ENCODE measurements at places on chromosomes 1 and 21.

GRCh38 chr1:13896932-13897331, 196.9 kb downstream of the PRDM2 start:
- DNase-seq = no peak

DNA sequence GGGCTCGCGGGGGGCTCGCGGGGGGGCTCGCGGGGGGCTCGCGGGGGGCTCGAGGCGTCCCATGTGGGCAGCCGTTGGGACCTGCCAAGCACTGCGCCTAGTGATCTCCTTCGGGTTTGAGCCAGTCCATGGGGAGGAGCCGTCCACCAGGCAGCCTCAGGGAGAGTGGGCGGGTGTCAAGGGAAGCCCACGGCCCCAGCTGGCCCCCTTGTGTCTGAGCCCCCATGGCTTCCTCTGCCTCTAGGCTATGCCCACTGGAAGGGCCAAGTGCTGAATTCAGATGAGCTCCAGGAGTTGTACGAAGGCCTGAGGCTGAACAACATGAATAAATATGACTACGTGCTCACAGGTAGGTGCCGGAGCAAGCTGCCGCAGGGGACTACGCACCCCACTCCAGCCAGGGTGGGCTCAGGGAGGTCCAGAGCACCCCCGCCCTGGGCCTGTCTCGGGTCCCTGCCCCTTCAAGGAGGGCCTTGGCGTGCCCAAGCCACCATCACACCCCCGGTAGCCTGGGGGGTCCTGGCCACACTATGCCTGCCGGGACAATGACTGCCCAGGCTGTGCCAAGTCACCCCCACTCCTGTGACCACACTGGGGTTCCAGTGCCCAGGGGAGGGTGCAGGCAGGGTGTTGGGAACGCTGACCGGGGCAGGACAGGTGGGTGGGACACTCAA, 22.6 kb downstream of the PDXK start:
- DNase-seq = no peak

- DNase-seq = no peak
Observed at GRCh38 chr1:156697481-156697880, 7.9 kb downstream of the CRABP2 start.

GRCh38 chr1:235329139-235329902, 951 bp downstream of the GGPS1 start:
- DNase-seq = peak; percentile 50

- DNase-seq = no peak
Observed at GRCh38 chr1:198588845-198589244, 48.4 kb upstream of the ATP6V1G3 start.

GRCh38 chr1:234780531-234781162, 170.7 kb upstream of the IRF2BP2 start:
- no peak for DNase-seq

GRCh38 chr1:60425528-60425927, 352.0 kb upstream of the C1orf87 start:
- no peak for DNase-seq

DNA sequence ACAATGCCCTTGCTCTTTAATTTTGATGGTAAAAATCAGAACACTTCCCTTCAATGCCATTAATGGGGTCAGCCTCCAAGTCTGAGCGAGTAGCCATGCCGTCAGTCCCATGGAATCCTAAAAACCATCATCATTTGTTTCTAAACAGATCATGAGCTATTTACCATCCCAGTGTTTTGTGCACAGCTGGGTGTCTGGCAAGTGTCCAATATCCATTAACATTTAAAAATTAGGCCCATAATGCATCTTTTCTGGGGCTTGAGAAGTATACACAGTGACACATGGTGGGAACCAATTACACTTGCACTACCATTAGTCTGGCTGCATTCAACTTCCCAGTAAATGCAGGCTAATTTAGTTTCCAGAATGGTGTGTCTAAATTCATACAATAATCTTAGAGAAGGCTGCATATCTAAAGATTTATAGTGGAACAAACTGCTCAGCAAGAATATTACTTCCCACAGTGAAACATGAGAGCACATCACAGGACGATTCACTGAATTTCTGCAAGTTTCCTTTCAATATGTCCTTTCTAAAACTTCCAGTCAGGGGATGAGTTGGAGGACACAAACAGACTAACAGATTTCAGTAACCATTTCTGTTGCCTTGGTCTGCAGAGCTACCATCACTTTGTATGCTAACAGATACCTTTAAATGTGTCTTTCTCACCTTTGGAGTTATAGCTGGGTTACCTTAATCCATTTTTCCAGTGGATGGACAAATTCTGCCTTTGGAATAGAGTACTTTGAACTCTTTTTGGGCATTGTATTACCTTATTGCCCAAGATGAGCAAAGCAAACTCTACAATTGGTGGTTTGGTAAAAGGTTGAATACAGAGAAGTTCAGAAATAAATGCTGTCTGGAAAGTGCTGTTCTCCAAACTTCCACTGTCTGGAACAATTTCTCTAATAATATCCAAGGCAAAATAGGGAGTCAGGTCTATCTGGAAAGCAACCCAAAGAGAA, 258.0 kb downstream of the PTBP2 start:
- DNase-seq = peak; percentile 18

DNA sequence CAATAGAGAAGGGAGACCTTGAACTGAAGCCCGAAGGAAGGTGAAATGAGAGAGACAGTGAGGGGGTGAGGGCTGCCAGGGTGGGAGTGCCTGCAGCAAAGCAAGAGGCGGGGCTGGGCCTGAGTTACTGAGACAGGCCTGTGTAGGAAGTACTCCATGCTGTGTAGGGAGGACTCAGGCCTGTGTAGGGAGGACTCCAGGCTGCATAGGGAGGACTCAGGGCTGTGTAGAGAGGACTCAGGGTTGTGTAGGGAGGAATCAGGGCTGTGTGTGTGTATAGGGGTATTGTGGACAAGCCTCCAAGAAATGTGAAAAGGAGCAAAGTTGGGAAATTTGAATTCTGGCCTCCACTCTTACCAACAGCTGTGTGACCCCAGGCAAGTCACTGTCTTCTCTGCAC, 133.8 kb upstream of the CACNA1E start:
- no peak for DNase-seq

DNA sequence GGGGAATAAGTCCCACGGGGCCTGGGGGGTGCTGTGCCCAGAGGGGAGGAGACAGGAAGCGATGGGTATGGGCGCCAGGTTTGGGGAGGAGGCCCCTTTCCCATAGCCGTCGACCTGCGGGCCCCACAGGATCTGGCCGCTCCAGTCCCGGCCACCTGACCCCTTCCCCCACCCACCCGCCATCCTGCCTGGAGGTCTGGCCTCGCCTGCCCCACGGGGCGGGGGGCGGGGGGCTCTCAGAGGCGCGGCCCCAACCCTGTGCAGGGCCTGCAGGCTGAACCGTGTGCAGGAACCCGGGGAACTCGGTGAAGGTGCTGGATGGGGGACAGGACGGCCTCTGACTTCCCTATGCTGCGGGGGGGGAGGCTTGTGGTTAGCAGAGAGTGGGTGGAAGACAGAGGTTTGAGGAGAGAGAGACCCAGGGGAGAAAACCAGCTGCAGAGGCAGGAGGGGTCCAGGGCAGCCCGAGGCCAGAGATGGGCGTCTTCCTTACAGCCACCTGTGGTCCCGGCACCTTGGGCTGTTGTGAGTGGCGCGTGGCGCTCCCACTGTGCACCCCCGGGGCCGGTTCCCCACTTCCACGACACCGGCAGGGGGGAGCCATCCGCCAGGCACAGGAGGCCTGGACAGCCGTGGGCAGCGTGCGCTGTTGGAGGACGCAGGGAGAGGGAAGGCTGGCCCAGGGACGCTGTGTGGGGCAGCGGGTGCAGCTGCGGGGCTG, 2.5 kb upstream of the TNFRSF18 start:
- peak; percentile 54 for DNase-seq

DNA sequence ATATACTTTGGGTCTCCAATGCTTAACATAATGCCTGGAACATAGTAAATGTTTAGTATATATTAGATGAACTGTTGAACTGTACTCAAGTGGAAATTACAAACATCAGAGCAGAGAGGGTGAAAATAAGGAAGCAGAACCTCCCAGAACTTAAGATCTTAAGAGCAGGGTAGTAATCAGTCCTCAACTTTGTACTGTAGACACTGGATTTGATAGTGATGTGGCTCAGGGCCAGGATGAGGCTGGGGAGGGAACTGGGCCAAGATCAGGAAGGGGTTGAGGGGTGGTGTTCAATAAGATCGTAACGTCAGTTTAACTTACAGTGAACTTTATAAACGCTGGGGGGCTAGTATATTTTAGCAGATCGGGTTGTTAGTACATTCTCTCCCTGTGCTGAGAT, 15.4 kb downstream of the MPZL1 start:
- DNase-seq = no peak

- DNase-seq = peak; percentile 57
Observed at GRCh38 chr1:181104790-181105133, 16.3 kb downstream of the IER5 start.

DNA sequence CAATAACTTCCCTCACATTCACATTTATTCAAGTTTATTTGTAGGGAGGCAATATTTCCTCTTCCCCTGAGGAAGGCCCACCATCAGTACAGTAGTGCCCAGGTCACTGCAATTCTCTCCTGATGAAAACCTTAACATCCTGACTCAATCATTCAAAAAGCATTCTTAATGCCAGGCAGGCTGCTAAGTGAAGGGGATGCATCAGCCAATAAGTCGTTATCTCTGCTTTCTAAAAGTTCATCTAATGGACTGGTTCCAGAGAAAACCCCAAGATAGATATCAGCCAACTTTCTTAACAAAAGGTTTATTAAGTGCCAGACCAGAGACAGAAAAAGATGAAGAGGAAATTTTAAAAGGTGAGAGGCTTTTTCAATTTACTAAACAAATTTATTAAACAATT, 17.3 kb downstream of the OTUD7B start:
- no peak for DNase-seq

DNA sequence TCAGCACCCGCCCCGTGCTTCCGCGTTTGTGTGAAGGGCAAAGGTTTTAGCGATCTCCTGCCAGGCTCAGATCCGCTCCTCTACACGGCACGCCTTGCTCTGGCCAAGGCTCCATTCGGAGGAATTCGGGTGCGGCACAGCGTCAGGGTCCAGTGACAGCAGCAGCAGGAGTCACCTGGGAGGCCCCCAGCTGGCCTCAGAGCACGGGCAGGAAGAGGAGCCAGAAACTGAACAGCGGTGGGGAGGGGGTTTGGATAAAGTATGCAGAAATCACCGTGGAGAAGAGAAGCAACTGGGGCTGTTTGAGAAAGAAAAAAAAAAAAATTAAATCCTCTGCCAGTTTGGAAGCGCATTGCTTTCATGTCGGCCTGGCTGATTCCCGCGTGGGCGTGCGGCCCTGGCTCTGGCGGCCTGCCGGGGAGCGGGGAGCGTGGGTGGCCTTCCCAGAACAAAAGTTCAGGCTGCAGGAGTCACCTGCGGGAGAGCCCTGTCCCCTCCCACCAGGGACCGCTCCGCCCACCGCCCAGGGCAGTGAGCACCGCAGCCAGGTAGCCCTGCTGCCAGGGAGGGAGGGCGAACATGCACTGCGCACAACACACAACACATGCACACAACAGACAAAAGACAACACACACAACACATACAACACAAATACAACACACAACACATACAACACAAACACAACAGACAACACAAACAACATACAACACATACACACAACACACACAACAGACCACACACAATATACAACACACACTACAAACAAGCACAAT, 107.6 kb downstream of the ETS2 start:
- peak; percentile 72 for DNase-seq

- no peak for DNase-seq
Observed at GRCh38 chr1:60903591-60903990, 178.8 kb upstream of the NFIA start.

DNA sequence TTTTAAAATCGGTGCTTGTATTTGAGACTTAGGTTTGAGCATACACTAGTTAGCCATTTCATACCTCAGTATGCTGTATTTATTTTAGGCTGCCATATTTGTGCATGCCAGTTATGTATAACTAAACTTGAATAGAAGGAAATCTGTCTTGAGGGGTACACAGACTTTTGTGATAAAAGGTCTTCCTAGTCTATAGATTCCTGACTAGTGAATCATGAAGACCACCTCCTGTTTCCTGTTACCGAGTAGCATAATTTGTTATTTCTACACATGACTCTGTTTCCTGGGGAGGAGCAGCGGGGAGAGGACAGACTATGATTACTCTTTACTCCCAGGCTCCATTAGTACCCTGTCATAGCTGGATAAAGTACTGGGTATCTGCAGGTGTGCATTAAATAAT, 316.8 kb upstream of the SNX7 start:
- peak; percentile 38 for DNase-seq

GRCh38 chr1:50109116-50109515, 396 bp downstream of the ELAVL4 start:
- DNase-seq = no peak

- DNase-seq = peak; percentile 17
Observed at GRCh38 chr1:227913764-227914721, 33.7 kb downstream of the WNT9A start.

DNA sequence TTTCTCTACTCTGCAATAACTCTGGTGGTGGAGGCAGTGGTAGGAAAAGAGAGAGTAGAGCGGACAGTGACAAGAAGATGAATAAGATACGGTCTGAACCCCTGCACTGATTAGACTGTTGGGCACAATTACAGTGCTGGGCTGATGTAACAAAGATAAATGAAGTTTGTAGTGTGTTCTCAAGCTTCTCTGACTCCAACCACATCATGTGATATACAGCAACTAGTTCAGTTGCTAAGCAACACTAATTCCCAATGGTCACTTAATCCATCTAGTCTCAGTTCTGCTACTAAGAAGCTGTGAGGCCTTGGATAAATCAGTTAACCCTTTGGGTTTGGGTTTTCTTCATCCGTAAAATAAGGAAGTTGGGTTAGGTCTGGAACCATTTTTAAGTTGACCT, 17.3 kb downstream of the DDR2 start:
- DNase-seq = no peak

DNA sequence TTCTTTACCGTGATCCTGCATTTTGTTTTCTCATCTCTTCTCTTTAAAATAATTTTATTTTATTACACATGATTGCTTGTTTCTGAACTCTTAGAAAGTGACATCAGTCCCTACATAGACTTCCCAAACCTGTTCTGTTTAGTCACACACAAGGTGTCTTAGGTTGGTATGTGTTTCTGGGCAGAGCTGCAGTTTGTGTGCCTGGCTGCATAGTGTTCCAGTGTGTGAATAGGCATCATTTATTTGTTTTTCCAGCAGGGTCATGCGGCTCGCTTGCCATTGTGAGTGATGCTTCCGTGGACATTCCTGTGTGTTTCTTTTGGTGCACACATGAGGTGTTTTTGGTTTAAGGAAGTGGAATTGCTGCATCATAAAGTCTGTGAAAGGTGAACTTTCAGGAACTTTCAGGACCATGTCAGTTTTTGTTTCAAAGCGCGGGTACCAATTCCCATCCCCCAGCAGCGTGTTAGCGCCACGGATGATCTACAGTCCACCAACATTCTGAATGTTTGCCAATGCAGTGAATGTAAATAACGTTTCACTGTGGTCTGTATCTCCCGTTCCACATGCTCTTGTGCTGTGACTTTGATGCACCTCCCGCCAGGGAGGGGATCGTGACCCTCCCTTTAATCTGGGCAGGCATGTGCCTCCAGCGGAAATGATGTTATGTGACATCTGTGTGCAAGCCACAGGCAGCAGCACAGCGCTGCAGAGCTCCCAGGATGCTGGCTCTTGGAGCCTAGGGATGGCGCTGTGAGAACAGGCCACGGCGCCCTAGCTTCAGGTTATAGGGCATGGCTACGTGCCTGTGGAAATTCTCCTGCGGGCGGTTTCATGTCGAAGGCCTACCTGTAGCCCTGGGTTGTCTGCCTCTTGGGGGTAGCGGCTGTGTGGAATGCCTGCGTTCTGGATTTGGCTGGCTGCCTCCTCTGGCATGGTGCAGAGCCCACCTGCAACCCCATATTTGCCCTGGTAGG, 144.6 kb upstream of the COL6A1 start:
- DNase-seq = no peak

GRCh38 chr1:177665935-177666334, 303.9 kb downstream of the SEC16B start:
- DNase-seq = no peak

All from Daoy (cell line).